ENCODE measurements at places on chromosomes 5 and 9. TPM values are rescaled to one million over a fixed set of nuclear protein-coding genes. Genes with fewer than 3 reads are reported as not detected.
A peak's percentile ranks its signal among the peaks of the same experiment; 100 is the strongest.

DNA sequence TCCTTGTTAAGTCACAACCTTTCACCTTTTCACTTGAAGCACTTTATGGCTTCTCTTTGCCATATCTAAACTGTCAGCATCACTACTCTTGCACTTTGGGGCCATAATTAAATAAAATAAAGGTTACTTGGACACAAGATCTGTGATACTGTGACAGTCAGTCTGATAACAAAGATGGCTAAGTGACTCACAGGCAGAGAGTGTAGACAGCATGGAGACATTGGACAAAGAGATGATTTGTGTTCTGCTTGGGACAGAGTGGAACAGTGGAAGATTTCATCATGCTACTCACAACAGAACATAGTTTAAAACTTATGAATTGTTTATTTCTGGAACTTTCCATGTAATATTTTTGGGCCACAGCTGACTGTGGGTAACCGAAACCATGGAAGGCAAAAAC, 81.7 kb upstream of the SMC5 start:
- no peak for DNase-seq

DNA sequence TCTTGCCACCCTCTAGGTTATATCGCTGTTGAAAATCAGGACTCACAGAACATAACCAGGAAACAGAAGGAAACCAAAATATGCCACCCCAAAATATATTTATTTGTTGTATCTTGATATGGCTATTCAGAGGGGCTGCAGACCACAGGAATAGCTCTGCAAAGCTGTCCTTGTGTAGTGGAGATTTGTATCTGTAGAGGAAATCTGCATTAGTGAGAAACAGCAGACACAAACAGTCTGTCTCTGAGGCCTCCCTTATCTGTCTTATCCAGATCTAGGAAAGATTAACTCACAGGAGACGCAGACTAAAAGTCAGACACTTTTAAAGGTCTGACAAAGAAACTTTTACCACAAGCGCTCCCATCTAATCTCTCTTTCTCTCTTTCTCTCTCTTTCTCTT, 54.1 kb upstream of the CEMIP2 start:
- no peak for DNase-seq

GRCh38 chr5:39758426-39758825, 333.6 kb upstream of the DAB2 start:
- DNase-seq, result no peak

DNA sequence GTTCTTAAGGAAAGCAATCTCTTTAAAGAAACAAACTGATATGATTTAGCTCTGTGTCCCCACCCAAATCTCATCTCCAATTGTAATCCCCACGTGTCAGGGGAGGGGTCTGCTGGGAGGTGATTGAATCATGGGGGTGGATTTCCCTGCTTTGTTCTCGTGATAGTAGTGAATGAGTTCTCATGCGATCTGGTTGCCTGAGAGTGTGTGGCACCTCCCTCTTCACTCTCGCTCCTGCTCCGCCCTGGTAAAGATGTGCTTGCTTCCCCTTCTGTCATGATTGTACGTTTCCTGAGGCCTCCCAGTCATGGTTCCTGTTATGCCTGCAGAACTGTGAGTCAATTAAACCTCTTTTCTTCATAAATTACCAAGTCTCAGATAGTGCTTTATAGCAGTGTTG, 412.7 kb upstream of the SMC2 start:
- no peak for DNase-seq

DNA sequence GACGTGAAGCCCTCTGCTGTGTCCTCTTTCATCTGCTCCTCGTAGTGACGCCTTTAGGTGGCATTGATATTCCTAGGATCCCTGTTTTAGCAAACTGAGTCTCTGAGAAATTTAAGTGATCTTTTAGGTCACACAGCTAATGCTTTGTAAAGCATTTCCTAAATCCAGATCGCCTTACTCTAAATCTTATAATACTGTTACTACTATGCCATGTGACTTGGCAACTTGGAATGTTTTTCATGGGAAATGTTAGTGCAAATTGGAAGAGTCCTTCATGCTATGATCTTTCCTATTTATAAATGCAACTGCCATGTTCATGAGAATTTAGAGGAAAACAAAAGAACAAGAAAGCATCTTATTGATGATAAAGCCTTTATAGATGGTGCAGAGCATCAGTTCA, 212.2 kb downstream of the TRIO start:
- no peak for DNase-seq

- no peak for DNase-seq
Measured at GRCh38 chr9:32839013-32839885, 55.9 kb downstream of the TMEM215 start.

- peak; percentile 32 for DNase-seq
Measured at GRCh38 chr5:17261075-17261474, 43.6 kb downstream of the BASP1 start.

DNA sequence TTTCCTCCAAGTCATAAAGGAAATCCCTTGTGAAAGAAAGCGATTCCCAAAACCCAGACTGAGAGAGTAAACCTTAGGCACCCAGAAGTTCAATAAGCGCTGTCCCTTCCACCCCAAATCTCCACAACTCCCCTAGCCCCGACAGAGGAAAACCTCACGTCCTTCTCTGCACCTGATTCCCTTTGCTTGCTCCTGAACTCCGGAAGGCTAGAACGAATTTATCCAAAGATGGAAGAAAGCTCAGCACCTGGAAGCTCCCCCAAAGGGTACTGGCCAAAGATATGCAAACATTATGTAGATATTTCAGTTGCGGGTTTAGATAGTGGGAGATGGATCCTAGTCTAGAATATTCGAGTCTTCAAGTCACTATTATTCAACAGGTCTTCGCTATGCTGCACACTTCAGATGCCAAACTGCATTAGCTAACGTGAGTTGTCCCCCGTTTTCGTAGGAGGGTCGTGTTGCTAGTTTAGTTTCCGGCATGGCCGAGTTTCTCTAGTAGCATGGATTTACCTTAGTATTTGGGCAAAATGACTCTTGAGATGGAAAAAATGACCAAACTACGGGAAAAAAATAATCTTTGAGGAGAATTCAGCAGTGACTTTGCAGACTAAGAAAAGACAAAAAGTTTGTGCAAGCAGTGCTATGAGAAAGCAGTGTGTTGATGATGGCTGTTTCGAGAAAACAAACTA, 27.7 kb downstream of the NR2F1 start:
- no peak for DNase-seq

- DNase-seq, result peak; percentile 20
Measured at GRCh38 chr9:125153712-125154367, 10.5 kb upstream of the SCAI start.

SHISAL2B gene
- total RNA-seq, result not detected

NTRK2 gene
- total RNA-seq, result 4.8 TPM

ROPN1L gene
- total RNA-seq, result 0.77 TPM

CMBL gene
- total RNA-seq, result 39.7 TPM

RARS1 gene
- 139 TPM for total RNA-seq

B4GALT7 gene
- total RNA-seq, result 41.3 TPM

ACOT12 gene
- total RNA-seq, result not detected

CCDC171 gene
- total RNA-seq, result 2.0 TPM

PSAT1 gene
- total RNA-seq, result 326 TPM
